Activated CD4-positive, alpha-beta T cell treated with anti-CD3 and anti-CD28 coated beads, Interleukin-2, amount 50 U/mL, for 24 hours (primary cell): ENCODE measurements at places on chromosomes 7 and 10.

GRCh38 chr10:60189861-60190475 is 199.7 kb downstream of the ANK3 start:
- no peak for DNase-seq

DNA sequence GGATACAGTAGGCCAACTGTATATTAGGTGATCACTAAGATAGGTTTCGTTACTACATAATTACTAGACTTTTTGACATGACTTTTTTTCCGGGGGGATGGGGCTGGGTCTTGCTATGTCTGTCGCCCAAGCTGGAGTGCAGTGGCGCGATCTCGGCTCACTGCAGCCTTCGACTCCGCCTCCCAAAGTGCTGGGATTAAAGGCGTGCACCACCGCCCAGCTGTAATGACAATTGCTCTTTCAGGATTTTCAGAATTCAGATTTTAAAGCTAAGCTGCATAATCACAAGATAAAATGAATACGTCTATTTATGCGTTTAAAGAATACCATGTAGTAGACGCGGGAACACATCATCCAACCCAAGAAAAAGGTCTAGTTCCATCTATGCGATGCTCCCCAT is 982 bp downstream of the IDI1 start:
- no peak for DNase-seq

- DNase-seq: no peak
Observed at GRCh38 chr10:14102056-14102455, 228.7 kb downstream of the FRMD4A start.

DNA sequence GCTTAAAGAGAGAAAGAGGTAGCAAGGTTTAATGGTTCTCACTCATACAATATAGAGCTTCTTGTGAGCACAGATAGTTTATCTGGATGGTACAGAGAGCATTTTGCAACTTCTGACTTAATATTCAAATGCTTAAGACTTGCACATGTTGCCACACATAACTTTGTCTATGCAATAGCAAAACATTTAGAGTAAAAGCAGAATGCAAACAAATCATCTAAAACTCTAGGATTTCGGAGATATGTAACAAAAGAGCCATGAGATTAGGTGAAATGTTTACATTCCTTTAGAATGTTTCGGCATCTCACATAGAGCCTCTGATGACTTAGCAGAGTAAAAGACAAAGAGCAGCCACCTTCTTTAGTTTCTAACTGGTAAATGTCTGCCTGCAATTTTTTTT is 717.1 kb upstream of the LRRN3 start:
- DNase-seq: no peak

DNA sequence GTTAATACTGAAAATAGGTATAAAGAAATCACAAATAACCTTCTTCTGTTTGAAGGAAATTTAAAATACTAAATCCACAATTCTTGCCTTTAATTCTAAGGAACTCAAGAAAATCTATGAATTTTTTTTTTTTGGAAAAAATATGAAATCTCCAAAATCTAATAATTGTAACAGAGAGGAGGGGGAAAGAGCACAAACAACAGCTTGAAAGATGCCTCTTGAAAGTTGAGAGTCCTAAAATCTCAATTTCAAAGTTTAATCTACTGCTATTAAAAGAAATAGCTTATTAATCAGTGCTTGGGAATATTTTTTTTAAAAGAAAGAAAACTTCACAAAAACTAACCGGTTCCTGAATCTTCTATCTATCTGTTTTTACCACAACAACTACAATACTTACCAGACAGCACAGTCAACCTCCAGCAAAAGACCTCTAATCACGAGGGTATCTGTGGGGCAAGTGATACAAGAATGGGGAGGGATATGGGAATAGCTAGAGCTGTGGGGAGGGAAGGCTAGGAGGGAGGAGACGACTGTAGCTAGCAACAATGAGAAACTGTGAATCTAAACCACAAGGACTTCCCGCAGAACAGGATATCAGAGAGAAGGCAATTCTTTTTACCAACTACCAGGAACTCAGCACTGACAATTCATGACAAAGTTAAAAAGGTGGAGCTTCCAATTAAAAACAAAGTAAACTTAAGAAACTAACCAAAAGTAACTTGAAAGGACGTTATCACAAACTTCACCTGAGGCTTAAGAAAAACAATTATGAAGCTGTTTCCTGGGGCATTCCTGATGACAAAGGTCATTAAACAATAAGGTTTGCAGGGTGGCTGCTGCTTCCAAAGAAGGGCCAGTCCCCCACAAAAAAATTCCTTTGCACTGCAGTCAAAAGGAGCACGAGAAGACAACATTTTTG is at the start of gene USP54:
TSS of gene USP54 (minus strand) at position 462 of the 919 bp plus-strand sequence. CDS start 15,684 bp downstream, outside the sequence.
- DNase-seq: no peak

- DNase-seq: no peak
Observed at GRCh38 chr10:26637521-26638275, 59.8 kb upstream of the PDSS1 start.

- DNase-seq: no peak
Observed at GRCh38 chr10:78759456-78760120, 309.2 kb upstream of the ZMIZ1 start.

DNA sequence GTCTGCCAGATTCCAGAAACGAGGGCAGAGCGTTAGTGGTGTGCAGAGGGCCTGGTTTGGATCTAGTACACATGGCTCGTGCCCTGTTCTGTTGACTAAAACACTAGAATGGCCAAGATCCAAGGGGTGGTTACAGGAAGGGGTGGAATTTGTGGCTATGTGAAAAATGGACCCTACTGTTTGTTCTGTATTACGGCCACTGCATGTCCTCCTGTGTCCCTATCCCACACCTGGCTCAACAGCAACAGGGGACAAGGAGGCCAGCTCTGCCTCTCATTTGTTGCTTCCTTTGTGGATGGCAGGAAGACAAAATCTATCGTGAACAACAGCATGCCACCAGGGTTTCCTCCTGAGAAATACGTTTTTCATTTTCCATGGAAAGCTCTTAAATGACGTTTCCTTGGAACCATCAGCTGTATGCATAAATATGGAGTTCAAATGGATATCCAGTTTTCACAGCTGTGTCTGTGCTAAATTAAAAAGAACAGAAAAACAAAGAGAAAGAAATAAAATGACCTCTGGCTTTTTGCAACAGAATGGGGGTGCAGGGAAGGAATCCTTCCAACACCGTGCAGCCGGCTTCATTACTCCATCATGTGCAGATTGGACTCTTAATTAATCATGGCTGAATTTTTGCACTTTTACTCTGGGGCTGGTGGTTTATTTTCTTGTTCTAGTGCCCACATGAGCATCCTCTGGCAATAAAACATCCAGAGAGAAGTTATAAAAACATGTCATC is 318.9 kb downstream of the CXCL12 start:
- no peak for DNase-seq

DNA sequence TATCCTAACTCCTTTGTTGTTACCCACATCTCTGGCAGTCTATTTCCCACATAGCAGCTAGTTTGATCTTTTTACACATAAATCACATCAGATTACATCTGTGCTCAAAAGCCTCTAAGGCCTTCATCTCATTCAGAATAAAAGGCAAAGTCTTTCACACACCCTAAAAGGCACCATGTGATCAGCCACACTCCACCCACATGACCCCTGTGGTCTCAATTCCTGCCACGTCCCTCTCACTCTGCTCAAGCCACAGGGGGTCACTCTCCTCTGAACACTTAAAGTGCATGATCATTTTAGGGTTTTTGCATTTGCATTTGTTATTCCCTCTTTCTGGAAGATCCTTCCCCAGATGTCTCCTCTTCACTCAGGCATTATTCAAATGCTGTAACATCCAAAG is 30.8 kb downstream of the ELAPOR2 start:
- DNase-seq: no peak

- no peak for DNase-seq
Observed at GRCh38 chr10:73126343-73126742, 16.1 kb downstream of the NUDT13 start.

DNA sequence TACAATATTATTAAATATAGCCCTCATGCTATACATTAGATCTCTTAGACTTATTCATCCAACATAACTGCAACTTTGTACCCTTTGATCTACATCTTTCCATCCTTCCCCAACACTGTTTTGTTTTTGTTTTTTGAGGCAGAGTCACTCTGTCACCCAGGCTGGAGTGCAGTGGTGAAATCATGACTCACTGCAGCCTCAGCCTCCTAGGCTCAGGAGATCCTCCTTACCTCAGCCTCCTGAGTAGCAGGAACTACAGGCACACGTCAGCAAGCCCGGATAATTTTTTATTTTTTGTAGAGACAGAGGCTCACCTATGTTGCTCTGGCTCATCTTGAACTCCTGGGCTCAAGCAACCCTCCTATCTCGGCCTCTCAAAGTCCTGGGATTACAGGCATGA is 53.3 kb downstream of the NT5C2 start:
- no peak for DNase-seq
